Umbilical cord (tissue), 2 donors: ENCODE measurements at places on chromosomes 6 and 20. TPM values are rescaled to one million over a fixed set of nuclear protein-coding genes. Genes with fewer than 3 reads are reported as not detected.

The SHLD1 gene
- 14.7 TPM for total RNA-seq

The TOP1 gene
- total RNA-seq, result 15.2 TPM

The DDX43 gene
- 2.6 TPM for total RNA-seq

The RIPPLY2 gene
- 7.0 TPM for total RNA-seq

The PSORS1C2 gene
- not detected for total RNA-seq

The RBBP8NL gene
- total RNA-seq, result not detected

The TRIM15 gene
- 0.48 TPM for total RNA-seq

DNA sequence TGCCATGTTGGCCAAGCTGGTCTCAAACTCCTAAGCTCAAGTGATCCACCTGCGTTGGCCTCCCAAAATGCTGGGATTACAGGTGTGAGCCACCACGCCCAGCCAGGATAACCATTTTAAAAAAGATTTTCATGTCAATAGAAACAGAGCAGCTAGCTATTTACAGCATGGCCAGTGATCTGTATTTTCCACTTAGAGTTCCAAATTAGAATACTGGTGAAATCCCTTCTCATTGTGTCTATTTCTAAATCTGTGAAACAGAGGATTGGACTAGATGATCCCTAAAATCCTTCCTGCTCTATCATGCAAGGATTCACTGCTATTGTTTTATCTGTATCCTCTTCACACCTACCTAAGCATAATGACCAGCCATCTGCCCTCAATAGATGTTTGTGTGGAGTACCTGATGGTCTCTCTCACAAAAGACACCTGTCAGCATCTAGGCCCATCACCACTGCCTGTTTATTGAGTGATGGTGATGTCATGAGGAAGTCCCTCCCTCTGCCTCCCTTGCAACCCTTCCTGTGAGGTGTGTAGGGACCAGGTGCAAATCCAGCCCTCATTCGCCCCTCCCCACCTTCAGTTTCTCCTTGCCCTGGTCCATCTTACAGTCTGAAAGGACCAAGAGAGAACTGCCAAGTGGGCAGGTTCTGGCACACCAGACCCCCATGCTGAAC, 26.5 kb upstream of the SMIM29 start:
- DNase-seq, result no peak

GRCh38 chr6:170122651-170123050, 168.2 kb downstream of the DLL1 start:
- DNase-seq, result no peak

- DNase-seq, result peak; percentile 95
These were observed 132.2 kb downstream of the OGFRL1 start for GRCh38 chr6:71420693-71421328.

GRCh38 chr20:24700166-24700860, 230.9 kb downstream of the SYNDIG1 start:
- no peak for DNase-seq

DNA sequence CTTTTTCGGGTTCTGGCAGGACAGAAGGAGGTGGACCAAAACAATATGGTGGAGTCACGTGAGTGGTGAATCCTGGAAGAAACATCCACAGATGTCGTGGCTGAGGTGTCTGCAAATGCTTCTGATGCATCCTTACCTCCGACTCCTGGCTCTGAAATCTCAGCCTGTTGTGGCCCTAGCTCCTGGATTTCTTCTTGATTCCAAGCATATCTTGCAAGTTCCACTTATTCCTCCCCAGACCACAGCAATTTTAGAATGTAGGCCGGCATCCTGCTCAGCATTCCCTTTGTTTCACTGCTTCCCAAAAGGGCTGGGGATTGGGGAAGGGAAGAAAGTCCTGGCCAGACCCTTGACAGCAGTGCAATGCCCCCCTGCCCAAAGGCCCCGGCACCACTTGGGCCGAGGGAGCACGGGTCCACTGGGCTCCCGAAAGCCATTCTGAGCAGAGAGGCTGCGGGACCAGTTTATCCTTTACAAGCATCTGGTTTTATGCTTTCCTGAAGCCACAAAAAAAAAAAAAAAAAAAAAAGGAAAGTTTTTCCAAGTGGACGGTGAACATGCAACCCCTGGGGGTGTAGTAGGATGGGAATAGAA, 200.9 kb upstream of the RNF24 start:
- DNase-seq, result no peak

- DNase-seq, result no peak
These were observed 7.9 kb upstream of the ARMC12 start for GRCh38 chr6:35728683-35729678.

DNA sequence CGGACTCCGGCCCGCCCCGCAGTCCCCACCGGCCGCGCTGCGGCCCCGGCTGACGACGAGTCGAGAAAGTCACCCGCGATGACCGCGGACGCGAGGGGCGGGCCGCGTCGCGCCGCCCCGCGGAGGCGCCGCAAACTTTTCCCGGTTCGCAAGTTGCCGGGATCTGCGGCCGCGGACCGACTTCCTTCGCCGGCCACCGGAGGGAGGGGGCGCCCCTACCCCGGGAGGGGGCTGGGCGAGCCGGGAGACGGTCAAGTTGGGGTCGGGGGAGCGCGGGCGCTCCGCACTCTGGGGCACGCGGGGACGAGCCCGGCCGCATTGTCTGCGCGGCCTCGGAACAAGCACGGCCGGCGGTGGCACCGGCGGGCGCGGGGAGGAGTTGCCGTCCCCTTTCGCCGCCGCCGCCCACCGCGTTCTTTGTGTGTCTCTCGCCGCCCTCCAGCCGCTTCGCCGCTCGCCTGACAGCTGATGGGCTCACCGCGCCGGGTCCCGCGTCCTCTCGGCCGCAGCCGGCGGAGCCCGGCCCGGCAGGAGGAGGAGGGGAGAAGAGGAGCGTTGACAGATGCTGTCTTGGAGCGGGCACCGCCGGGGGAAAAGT, 131.6 kb downstream of the OGFRL1 start:
- DNase-seq, result peak; percentile 29

DNA sequence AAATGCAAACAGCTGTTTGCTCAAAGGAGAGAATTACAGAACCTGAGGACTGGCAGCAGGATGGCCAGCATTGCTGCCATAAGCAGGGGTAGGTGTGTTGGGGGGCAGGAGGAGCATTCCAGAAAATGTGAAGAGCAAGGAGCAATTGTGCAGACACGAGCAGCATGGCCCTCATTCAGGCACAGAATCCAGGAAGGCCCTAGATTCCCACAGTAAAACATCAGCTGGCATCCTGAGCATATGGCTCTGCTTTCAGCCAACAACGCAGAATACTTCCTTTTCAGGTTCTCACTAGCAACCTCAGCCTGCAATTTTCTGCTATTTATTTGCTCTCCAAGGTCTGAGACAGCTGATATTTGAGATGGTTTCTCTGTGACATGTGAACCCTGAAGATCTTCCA, 243.4 kb upstream of the POU3F2 start:
- no peak for DNase-seq

DNA sequence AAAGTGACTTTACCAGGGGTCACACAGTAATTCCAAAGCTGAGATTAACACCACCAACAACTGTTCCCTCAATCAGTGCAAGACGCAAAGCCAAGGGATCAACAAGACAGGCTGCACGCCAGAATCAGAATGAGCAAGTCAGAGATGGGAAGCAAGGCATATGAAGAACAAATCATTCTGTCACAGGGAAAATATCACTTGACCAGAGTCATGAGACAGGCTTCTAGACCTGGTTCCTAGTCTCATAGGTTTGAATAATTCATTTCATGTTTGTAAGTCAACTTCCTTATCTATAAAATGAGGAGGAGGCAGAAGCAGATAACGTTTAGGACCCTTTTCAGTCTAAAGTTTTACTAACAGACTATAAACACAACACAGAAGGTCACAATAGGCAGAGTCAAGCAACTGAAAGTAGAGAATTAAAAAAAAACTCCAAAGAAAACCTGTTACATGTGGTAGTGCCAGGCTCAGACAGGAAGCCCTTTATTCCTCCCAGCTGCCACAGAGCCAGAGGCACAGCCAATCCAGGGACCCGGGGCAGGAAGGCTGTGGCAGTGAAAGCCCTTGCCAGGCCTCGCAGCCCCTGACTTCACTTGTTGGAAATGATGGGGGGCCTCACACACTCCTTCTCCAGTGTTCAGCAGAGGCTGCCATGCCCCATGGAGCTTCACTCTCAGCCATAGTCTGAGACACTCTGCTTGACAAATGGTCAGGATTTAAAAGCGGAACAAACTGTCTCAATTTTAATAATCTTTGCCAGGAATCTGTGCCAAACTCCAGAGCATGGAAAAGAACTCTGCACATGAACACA, 29.2 kb upstream of the DST start:
- peak; percentile 71 for DNase-seq
